ENCODE measurements at places on chromosomes 2 and 18. TPM values are rescaled to one million over a fixed set of nuclear protein-coding genes. Genes with fewer than 3 reads are reported as not detected.

Gene C1D
- total RNA-seq = 33.8 TPM

Gene GATA6
- 1.8 TPM for total RNA-seq

Gene SOCS6
- total RNA-seq = 22.4 TPM

Gene RFX8
- not detected for total RNA-seq

All from NCI-H460 (cell line).